CD4-positive, alpha-beta T cell treated with Interleukin-2 at 100 ng/mL for 4 hours (primary cell): ENCODE measurements at places on chromosomes 1 and 21.

DNA sequence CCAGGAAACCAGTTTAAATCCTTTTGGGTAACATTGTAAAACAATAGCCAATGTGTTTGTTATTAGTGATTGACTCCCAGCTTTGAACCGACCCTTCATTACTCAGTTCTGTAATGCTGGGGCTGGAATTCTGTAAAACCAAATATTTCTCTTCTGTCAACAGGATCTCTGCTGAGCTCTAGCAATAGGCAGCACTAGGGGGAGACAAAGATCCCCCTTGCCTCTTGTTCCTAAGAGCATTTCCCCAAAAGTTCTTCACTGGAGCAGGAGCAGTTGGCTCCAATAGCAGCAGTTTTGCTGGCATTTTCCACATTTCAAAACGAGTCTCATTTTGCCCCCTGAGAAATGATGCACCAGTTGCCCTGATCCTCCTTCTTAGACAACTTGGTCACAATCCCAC is 1671.1 kb downstream of the MRPL39 start:
- DNase-seq: no peak

DNA sequence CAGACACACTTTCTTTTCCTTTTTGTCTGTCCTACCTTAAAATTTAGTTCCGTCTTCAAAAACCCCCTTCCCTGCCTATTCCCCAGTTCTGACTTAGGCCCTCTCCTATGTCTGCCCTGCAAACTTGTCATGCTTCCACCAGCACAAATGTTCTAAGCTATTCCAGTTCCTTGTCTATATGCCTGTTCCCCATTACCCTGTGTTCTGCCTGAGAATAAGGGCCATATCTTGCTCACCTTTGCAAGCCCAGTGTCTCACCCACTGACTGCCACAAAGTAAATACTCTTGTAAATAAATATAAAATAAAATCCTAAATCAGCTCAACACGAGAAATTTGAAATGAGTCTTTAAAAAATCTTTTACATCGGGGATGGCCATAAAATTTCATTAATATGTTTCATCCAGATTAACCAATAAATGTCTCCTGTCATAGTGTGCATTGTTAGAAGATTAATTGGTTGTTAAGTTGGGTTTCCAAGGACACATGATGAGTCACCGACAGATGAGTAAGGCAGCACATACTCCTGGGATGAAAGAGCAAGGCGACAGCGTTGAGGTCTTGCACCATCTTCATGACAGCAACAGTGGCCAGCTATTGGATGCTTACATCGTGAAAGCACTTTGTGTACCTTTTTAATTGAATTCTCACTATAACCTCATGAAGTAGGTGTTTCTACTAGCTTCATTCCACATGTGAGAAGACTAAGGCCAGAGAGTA is 92.6 kb upstream of the NGF start:
- DNase-seq: no peak

GRCh38 chr1:111656086-111657017 is 36.8 kb downstream of the RAP1A start:
- DNase-seq: peak; percentile 40

DNA sequence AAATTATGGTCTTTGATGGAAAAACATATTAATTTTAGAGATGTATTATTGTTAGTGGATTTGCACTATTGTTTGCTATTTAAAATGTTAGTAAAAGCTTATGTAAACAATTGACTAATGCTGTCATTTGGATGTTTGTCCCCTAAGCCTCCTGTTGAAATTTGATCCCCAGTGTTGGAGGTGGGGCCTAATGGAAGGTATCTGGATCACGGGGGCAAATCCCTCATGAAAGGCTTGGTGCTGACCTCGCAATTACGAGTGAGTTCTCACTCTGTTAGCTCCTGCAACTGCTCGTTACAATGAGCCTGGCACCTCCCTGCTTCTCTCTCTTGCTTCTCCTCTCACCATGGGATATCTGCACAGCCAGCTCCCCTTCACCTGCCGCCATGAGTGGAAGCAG is 14.3 kb downstream of the TMEM35B start:
- no peak for DNase-seq

DNA sequence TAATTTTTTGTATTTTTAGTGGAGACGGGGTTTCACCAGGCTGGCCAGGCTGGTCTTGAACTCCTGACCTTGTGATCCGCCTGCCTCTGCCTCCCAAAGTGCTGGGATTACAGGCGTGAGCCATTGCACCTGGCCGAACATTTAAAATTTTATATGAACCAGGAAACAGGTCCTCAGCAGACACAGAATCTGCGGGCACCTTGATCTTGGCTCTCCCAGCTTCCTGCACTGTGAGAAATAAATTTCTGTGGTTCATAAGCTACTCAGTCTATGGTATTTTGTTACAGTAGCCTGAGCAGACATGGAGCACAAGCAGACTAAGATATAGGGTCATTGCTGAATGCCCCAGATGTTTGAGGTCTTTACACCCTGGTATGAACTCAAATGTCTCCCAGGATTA is 23.6 kb upstream of the CTH start:
- no peak for DNase-seq

- peak; percentile 54 for DNase-seq
These were observed 1.2 kb downstream of the HDGF start for GRCh38 chr1:156750191-156750672.

GRCh38 chr1:83994111-83994510 is 4.8 kb downstream of the TTLL7 start:
- DNase-seq: no peak

DNA sequence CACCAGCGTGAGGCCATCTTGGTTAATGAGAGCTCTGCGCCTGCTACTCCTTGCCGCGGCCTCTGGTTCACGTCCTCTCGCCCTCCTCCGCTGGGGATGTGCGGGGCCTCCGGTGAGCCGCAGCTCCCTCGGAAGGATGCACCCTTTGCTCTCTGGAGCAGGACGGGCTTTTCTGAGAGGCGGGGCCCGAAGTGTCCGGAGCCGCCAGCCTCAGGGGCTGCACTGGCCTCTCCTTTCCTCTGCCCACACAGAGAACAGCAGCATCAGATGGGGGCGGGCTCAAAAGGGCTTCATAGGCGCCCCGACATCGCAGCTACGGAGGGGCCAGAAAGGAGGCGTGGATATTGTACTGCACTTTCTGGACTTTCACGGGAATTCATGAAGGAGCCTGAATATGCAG is 284.7 kb downstream of the CAMTA1 start:
- no peak for DNase-seq

- no peak for DNase-seq
These were observed 9.0 kb downstream of the EPHX4 start for GRCh38 chr1:92038695-92039346.

- DNase-seq: no peak
These were observed 257.2 kb downstream of the TTLL7 start for GRCh38 chr1:83741770-83742169.

DNA sequence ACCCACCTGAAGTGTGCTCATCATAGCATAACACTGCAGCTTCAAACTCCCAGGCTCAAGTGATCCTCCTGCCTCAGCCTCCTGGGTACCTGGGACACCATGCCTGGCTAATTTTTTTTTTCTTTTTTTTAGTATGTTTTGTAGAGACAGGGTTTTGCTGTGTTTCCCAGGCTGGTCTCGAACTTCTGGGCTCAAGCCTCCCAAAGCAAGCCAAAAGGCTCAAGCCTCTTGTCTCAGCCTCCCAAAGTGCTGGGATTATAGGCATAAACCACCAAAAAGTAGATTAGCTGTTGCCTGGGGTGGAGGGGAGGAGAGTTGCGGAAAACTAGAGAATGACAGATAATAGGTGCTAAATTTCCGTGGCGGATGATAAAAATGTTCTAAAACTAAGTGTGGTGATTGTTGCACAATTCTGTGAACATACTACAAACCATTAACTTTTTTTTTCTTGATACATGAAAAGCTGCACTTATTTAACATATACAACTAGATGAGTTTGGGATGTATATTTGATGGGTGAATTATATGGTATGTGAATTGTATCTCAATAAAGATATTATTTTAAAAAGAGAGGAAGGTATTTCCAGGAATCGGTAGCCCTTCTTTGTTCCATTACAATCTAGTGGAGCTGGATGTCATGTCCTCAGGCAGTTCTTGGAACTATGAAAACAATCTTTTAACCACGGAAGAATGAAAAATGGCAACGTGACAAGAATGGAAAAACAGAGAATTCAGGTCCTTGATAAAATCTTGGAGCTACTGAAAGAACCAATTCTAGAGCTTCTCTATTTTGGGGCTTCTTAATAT is 27.3 kb upstream of the MED18 start:
- no peak for DNase-seq

DNA sequence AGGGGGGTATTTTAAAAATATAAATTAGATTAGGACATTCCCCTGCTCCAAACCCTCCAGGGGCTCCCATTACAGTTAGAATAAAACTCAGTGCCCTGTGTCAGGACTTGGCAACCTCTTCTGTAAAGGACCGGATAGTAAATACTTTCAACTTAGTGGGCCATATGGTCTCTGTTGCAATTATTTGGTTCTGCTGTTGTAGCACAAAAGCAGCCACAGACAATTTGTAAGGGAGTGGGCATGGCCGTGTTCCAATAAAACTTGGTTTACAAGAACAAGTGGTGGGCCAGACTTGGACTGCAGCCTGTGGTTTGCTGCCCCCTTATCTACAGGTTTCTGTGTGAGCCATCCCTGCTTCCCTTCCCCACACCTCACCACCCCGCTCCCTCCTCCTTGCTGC is 92.0 kb downstream of the ACTL8 start:
- no peak for DNase-seq

DNA sequence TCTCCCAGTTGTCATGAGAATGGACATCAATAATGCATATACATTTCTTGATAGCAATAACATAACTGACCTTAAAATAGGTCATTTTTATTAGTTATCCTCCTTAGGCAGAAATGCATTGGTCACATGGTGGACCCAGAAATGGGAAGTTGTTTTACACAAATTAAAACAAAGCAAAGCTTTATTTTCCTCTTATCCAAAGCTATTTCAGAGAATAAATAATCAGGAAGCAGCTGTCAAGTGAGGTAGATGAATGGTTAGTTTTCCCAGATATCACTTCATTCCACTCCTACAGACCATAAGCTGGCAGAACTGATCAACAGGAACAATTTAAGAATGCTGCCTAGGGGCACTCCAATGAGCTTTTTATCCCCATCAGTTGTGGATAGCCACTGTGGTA is 16.0 kb upstream of the OLIG1 start:
- no peak for DNase-seq

DNA sequence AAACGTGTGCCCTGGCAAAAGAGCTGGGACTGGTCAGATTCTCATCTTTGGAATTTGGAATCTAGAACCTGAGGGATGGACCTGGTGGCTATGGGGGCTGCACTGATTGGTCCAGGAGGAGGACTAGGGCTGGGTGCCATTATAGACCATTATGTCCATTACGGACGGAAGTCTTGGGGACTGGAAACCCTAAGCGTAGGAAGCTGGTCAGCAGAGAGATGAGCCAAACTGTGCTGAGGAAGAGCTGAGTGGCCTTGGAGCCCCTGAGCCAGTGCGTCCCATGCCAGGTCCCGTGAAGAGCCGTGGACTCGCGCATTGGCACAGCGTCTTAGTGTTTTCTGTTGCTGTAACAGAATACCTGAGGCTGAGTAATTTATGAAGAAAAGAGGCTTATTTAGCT is 10.0 kb downstream of the MRAP start:
- no peak for DNase-seq

GRCh38 chr1:236311040-236311439 is 29.3 kb upstream of the ERO1B start:
- no peak for DNase-seq

DNA sequence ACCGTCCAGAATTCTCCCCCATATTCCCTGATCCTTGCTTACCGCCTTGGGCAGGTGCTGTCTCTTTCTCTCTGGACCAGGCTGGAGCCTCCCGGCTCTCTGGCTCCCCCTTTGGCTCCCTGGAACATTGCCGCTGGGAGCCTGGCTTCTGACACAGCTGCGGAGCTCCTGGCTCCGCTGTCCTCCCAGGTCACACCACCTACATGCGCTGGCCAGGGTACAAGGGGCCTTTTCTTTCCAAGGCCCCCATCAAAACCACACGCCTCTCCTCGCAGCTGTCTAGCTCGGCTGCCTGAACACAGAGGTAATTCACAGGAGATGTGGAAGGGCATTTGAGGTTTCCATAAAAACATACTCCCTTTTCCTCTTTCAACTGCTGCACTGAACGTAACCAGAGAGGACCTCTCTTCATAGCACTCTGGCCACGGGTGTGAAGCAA is 7.5 kb upstream of the ZNF648 start:
- no peak for DNase-seq

DNA sequence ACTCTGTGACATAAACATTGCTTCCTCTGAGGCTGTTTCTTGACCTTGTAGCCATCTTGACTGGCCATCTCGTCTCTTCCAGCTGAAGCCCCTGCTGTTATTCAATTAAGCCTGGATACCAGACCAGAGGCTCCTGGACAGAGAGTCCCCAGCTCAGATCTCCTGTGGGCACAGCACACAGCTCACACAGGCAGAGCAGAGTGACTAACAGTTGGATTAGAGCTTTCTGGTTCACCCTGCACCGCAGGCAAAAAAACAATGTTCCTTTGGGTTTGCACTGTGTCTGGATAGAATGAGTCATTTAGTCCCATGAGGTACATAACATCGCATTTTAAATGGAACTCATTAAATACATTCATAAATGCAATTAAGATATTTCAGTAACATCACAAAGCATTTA is 33.4 kb upstream of the USH2A start:
- no peak for DNase-seq

DNA sequence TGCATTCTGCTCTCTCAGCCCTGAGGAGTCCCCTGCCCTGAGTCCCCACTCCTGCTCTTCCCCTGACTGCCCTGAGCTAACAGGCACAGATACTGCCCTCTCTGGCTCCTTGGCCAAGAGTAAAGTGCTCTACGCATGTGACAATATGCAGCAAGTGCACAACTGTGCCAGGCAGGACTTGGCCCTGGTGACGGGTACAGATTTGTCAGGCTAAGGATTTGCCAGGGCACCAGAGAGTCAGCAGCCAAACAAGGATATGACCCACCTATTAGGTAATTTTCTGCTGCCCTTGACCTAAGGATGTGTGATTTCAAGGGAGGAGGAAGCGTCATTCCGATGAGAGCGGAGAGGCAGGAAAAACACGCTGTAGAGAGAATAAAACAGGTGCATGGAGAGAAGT is 339.0 kb downstream of the PTPRU start:
- DNase-seq: no peak

GRCh38 chr21:45401054-45401518 is 3.9 kb upstream of the COL18A1 start:
- no peak for DNase-seq

- peak; percentile 73 for DNase-seq
These were observed 50.2 kb upstream of the TSHB start for GRCh38 chr1:114979278-114979891.

DNA sequence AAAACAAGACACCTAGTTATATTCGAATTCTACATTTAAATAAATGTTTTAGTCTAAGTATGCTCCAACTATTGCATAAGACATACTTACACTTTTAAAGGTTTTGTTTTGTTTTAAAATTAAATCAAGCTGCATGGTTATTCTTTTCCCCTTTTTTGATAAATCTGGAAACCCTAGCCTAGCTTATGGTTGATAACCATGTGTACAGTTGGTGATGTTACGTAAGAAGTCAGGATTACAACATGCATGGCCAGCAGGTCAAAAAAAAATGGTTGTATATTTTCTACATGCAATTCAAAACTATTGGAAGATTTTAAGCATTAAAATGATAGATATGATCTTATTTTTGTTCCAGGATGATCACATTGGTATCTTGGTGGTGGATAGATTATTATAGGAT is 1600.6 kb downstream of the PLA2G4A start:
- no peak for DNase-seq

GRCh38 chr21:27454234-27454633 is 487.3 kb upstream of the ADAMTS5 start:
- DNase-seq: no peak

- no peak for DNase-seq
These were observed 14.7 kb downstream of the RUNX1 start for GRCh38 chr21:35034203-35034926.

- no peak for DNase-seq
These were observed 3.0 kb upstream of the NAV1 start for GRCh38 chr1:201535919-201536245.
